BJ (cell line): ENCODE measurements at places on chromosomes 3 and 15.

DNA sequence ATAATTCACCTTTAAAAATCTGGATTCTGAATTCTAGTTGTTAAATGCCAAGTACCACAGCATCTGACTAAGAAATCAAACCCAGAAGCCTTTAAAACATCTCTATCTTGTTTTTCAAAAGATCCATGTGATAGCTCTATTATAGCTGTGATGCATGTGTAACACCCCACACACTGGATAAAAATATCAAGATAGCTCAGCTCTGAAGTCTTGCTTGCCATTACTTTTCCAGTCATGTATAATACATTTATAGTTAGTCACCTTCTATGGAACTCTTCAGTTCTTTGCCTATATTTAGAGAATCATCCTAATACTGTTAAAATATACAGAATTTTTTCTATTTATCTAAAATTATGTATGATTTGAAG is 11.6 kb downstream of the ARPP19 start:
- no peak for DNase-seq

- DNase-seq: no peak
Measured at GRCh38 chr3:129121016-129121791, 400 bp downstream of the RAB43 start.

DNA sequence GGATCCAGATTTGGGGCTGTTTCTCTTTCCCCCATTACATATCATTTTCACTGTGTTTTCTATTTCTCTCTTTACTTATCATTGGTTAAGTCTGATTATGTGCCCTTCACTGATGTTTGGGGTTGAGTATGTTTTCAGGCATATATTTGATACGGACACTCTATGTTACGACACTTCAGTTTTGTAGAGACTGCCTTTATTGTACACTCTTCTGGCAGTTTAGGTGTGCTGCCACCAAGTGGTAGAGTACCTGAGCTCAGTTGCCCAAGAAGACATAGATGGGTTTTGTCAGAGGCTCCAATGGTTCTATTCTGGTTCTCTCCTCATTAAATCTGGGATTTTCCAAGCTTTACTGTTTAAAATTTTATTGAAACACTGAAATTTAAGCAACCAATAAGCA is 255.0 kb upstream of the ROPN1 start:
- DNase-seq: no peak

GRCh38 chr15:32796856-32797255 is 79.1 kb downstream of the GREM1 start:
- no peak for DNase-seq

- DNase-seq: no peak
Measured at GRCh38 chr3:189267981-189268613, 96.3 kb downstream of the TPRG1 start.

GRCh38 chr3:72383883-72384282 is 464.4 kb downstream of the SHQ1 start:
- DNase-seq: no peak

DNA sequence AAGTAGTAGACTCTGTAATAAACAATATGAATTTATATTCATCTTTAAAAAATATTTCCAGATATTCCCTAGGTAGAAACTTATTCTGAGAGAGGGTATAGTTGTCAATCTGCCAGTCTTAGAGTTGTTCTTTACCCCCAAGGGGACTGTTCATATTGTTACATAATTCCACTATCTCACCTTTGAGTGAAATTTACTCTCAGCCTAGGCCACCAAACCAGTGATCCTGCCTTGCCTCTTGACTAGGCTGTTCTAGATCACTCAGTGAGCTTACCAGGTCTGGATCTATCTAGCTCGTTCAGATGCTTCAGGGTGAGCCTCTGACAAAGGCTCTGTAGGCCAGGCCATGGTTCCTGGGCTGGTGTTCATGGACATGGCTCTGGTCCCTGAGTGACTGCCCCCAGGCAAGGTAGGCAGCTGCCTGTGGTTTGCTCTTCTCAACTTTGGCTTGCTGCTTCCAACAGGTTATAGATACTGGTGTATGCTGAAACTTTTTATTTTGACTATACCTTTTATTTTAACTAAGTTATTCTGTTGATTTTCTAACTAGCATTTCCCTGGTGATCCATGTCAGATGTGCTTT is 27.6 kb downstream of the ZNF592 start:
- no peak for DNase-seq
